ENCODE measurements at places on chromosomes 7 and 10.
A peak's percentile ranks its signal among the peaks of the same experiment; 100 is the strongest.

GRCh38 chr7:38105874-38106483 is 72.1 kb upstream of the STARD3NL start:
- peak; percentile 18 for DNase-seq

DNA sequence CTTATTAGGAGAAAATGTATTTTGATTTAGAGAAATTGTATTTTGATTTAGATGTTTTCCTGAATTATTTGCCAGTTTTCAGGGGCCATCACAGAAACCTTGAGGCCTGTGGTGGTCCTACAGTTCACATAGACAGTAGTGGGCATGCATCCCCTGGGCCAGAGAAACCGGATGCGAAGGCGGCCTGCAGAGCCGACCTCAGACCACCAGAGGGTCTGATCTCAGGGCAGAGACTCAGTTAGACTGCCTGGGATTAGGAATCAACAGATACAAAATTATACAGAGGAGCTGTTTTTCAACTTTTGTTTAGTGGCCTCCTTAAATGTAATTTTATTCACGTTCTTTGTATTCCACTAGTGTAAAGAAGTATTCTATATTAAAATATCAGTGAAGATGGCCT is 158.4 kb downstream of the PAXIP1 start:
- no peak for DNase-seq

GRCh38 chr7:39383136-39383535 is 183.1 kb upstream of the YAE1 start:
- no peak for DNase-seq

DNA sequence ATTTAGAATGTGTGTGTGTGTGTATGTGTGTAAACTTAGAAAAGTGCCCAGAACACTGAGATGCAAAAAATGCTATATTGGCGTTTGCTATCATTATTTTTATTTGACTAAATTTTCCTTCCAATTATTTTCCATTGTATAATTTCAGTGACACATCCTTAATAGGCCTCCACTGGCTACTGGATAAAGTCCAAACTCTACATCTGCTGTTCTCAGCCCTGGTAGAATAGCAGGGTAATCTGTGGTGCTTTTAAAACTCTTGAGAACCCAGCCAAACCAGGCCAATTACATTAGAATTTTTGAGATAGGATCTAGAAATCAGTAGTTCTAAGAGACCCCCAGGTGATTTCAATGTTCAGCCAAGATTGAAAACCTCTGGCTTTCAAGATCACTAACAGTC is 66.4 kb downstream of the ZNF503 start:
- DNase-seq, result no peak

- DNase-seq, result peak; percentile 17
These were observed 161.3 kb upstream of the NPVF start for GRCh38 chr7:25389489-25390106.

GRCh38 chr10:44512431-44513022 is 127.6 kb upstream of the CXCL12 start:
- no peak for DNase-seq

DNA sequence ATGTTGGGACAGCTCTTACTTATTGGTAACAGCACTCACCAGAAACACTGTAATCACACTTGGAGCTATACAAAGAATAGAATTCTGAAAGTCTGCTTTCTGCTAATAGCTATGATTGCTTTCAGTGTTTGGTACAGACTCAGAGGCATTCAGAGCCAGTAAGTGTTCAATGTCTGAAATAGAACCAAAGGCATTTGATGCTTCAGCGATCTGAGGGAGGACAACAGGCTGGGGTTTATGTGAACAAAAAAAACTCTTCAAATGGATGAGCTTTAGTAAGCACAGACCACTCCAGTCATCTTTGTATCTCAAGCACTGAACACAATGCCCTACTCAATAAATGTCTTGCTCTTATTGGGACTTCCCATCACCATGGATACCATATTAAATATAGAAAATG is 322.8 kb upstream of the GRM3 start:
- DNase-seq, result no peak

GRCh38 chr7:128323459-128324367 is 20.0 kb downstream of the RBM28 start:
- peak; percentile 28 for DNase-seq

DNA sequence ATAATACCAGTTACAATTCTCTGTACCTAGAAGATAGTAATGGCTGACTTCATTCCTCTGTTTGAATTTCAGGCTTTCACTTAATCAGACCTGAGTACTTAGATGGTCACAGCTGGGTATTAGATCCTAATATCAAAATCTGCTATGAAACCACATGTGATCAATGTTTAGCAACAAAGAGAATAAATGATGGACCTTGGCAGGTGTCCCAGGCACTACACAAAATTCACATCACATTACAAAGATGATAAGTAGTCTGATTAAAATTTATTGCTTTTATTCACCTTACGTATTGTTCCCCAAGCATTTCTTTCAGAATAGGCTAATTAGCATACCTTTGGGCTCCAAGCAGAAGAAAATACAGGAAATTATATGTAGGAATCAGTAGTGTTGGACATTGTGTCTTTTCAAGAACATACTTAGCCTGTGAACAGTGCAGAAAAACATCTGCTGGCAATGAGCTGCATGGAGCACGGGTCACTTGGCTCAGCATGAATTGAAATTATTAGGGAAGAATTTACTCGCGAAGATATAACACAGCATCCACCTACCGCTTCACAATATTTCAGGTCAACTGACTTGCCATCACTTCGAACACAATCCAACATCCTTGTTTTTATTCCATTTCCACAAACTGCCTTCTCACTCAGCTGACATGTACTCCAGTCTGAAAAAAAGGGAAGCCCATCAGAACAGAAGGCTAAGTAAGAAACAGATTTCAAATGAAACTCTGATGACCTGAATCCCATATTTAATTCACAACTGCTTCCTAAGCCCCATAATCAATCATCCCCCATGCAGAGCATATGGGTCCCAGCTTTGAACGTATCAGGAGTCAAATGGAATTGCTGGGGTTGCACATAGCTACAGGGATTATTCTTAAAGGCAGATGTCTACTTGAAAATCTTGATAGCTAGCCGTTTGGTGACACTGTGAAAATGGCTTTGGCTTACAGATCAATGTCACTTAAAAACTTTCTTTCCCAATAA is 421.0 kb downstream of the THSD7A start:
- DNase-seq, result no peak

DNA sequence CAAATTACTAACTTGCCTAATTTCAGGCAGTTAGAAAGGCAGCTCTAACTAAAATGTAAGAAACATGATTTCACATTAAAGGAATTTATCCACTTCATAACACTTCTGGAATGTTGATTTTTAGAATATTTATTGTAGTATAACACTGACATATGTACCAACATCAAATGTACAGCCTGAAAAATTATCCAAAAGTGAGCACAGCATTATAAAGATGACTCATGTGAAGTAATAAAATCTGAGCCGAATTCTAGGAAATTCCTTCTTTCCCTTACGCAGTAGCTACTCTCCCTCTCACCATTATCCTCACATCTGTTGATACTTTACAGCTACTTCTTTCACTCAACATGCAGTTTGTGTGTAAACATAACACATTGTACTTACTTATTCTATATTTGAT is 610.6 kb downstream of the ZWINT start:
- DNase-seq, result no peak

GRCh38 chr7:77696643-77697534 is 630 bp downstream of the RSBN1L start:
- DNase-seq, result no peak

GRCh38 chr7:38291117-38291647 is 17.7 kb upstream of the TARP start:
- no peak for DNase-seq

- no peak for DNase-seq
These were observed 215.5 kb downstream of the PCDH15 start for GRCh38 chr10:54585572-54585971.

DNA sequence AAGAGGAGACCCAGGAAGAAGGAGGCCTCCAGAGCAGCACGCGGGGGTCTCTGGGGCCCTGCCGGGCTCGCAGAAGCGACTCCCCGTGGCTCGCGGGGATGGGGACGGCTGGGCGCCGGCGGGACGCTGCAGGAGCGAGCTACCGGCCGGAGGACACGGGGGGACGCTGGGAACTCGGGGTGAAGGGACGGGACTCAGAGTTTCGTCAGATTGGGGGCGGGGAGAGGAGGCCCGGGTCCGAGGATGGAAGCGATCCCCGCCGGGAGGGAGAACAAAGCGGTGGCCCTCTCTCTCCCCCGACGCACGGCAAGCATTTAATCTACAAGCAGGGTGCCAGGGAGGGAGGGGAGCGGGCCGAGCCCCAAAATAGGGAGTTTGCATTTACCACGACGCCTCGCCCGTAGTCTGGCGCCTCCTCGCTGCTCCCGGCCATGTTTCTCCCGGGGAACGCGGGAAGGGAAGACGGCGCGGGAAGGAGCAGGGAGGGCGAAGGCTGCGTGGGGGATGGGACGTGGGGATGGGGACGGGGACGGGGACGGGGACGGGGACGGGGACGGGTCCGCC is at the start of gene PRTFDC1:
PRTFDC1 (minus strand) TSS at position 464 of the 564 bp plus-strand sequence; CDS start at position 433, 31 bp downstream.
- no peak for DNase-seq

GRCh38 chr10:34885898-34886297 is 70.8 kb upstream of the PARD3 start:
- no peak for DNase-seq

GRCh38 chr10:101783736-101784118 is 481 bp upstream of the NPM3 start:
- no peak for DNase-seq

DNA sequence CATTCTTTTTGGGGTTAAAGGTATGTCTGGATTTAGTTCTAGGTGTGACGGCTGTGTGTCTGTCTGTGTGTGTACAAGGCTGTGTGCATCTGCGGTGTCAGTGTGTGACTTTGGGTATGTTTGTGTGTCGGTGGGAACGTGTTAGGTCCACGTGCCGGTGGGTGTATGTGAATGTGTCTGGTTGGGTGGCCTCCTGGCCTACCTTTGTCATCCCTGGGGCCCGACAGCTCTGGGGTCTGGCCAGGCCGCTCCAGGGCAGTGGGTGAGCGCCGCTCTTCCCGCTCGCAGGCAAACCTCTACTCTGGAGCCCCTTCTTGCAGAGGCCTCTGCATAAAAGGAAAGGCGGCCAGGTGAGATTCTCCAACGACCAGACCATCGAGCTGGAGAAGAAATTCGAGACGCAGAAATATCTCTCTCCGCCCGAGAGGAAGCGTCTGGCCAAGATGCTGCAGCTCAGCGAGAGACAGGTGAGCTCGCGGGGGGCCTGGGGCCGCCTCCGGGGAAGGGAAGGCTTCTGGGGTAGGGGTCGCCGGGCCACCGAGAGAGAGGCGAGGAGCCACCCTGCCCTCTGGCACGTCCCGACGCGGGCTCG is 2.4 kb downstream of the HHEX start:
- DNase-seq, result no peak

DNA sequence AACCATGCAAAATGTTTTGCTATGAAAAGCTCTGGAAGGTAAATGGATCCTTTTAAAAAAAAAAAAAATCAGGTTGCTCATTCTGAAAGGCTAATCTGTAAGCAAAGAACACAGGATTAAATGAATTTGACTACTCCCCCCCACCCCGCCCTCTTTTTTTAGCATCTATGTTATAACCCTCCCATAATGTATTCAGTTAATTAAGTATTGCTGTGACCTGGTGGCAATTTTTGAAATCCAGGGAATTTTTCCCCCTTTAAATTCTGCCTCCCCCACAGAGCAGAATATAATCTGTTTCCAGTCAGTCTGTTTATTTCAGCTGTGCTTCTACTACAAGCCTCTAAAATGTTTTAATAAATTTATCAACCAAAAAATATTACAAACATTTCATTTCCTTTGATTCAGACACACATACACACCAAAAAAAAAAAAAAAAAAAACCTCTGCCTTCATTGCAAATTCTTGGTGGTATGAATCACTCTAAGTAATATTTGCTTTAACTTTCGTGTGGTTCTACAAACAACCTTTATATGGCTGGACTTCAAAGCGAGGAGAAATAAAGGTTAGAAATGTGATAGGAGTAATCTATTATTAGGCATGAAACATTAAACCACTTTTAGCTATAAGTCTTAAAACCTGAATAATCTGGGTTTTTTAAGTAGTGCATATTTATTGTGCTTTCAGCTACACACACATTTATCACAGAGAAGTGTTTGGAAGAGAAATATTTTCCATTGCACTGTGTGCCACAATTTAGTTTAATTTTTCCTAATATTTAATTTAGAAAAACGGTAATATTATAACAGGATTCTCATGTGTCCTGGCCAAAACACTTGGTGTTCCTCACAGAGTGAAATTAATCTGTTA is 64.4 kb upstream of the ARID5B start:
- no peak for DNase-seq

DNA sequence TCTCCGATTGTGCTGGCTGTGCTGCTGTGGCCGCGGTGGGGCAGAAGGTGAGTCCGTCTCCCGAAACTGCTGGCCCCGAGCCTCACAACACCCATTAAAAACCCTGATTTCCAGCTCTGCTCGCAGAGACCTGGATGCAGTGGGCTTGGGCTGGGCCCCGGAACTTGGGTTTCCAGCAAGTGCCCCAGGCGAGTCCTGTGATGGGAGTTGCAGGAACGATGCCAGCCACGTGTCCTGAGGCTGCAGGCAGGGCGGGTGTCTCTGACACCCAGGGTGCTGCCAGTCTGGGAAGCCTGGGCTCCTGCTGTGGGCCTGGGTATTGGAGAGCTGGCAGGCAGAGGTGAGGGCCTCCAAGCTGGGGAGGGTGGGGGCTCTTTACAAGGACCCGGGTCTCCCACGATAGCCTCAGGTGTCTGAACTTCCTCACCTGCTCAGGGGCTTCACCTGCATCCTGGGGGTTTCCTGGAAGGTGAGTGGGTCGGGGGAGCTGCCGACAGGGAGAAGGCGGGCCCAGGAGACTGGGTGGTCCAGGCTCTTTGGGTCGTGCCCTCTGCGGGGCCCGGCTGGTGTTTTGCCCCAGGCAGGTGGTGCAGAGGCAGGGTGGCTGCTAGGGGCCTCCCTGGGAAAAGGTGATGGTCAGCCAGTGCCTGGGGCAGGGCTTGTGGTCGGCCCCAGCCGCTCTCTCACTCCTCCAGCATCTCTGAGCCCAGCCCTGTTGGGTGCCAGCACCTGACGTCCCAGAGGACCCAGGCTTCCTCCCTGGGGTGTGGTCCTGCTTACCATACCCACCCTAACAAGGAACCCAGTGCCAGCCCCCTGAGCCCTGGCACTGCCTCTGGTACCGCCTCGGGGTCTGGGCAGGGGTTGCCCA is 180.3 kb downstream of the DNAJB6 start:
- no peak for DNase-seq

DNA sequence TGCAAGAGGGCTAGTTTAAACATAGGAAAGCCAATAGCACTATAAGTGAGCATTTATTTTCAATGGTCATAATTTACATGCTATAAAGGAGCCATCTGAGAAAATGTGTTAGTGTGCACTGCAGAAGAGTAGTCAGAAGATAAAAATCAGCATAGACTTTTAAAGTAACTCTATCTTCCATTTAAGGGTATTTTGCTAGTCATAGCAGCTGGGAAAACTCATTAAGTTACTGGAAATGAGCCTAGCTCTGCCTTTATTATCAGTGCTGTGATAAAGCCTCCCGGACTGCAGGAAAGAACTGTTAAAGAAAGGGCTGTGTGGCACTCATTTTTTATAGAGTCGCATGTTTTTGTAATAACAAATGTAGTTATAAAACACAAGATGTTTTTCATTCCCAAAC is 825.8 kb upstream of the POM121L12 start:
- no peak for DNase-seq

DNA sequence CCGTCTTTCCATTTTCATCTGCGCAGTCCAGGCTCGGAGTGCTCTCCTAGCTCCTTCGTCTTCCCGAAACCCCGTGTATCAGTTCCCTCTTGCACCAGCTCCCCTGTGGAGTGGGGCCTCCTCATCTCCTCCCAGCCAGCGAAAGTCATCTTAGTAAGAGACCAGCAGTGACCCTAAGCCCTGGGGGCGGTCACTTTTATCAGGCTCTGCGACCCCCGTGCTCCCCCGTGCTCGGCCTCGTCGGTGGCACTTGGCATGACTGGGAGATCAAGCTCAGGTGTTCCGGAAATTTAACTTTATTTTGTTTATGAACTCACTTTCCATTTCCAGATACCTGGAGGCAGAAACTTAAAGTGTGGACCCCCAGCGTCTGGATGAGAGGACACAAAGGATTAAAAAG is 574 bp upstream of the ECHDC3 start:
- no peak for DNase-seq

All from GM04504 (cell line).